Placental epithelial cell (primary cell): ENCODE measurements at places on chromosomes 3 and 15. TPM values are rescaled to one million over a fixed set of nuclear protein-coding genes. Genes with fewer than 3 reads are reported as not detected.

Gene PRRT3
- total RNA-seq: 1.8 and 3.1 TPM in 2 replicates

Gene ICE2
- total RNA-seq: 31.8 and 33.3 TPM in 2 replicates

Gene NR2F2
- 13.2 and 23.2 TPM in 2 replicates for total RNA-seq

Gene VGLL3
- total RNA-seq: 200 and 536 TPM in 2 replicates

Gene GP5
- total RNA-seq: not detected in 2 replicates

Gene CCRL2
- not detected in 2 replicates for total RNA-seq

Gene FOXL2NB
- total RNA-seq: 0.79 and 1.4 TPM in 2 replicates

Gene ELP6
- total RNA-seq: 23.6 and 38.9 TPM in 2 replicates

Gene ATP13A4
- total RNA-seq: 2.4 and 5.4 TPM in 2 replicates

Gene TUSC7
- total RNA-seq: not detected in 2 replicates

Gene LRRN1
- 0.79 and 0.87 TPM in 2 replicates for total RNA-seq

Gene SLC30A4
- 10.5 and 11.8 TPM in 2 replicates for total RNA-seq

Gene LXN
- total RNA-seq: 12.3 and 14.1 TPM in 2 replicates

Gene SH3BP5
- 14.0 and 21.2 TPM in 2 replicates for total RNA-seq

Gene FGD5
- 0.11 TPM in 1 of 2 replicates, not detected in the other for total RNA-seq

Gene WDR72
- total RNA-seq: not detected in 2 replicates

Gene CADM2
- 3.1 and 9.3 TPM in 2 replicates for total RNA-seq

Gene SPATA12
- not detected in 2 replicates for total RNA-seq

Gene C15orf40
- 8.6 and 15.6 TPM in 2 replicates for total RNA-seq
